Breast epithelium (tissue), 4 donors: ENCODE measurements at places on chromosomes 1 and 21. TPM values are rescaled to one million over a fixed set of nuclear protein-coding genes. Genes with fewer than 3 reads are reported as not detected.

DNA sequence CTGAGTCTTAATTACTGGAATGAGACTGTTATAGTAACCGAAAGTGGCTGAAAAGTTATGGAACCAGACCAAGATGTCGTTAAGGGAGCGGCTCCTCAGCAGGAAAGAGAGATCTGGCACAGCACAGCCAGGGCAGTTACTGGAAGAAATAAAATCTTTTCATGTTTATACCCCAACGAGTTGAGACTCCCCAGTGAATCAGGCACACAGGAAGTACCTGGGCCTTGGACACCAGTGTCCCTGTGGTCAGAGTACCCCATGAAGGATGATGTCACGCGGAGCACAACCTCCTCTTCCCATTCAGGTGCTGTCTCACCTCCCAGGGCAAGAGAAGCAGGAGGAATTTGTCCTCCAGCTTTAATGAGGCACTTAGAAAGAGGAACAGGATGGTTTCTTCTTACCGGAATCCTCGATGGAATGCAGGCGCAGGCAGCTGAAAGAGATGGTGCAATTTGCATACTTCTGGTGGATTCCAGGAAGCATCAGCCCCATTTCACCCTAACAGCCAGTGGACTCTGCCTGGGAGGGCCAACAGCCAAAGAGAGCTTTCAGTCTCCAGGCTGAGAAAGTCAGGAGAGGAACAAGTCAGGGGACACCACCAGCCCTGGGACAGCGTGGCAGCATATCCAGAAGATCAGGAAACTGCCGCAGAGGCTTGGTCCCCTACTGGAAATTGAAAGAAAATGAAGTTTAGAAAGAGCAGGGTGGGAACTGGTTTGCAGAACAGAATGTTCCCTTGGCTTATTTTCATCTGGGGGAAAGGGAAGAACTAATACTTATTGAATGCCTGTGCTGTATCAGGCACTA is 35.9 kb upstream of the CTTNBP2NL start:
- no peaks in the 10 kb centered on the region for H3K36me3 ChIP-seq
- DNase-seq, result peak; percentile 88
- H3K27me3 ChIP-seq, result no peaks in the 10 kb centered on the region
- peak overlapping the region; percentile 89 for H3K27ac ChIP-seq
- peaks cover 7% of the 10 kb centered on the region for H3K4me1 ChIP-seq

GRCh38 chr1:219317762-219318353 is 144.2 kb downstream of the LYPLAL1 start:
- H3K27ac ChIP-seq, result no peak overlapping the region
- H3K4me3 ChIP-seq, result no peak overlapping the region
- no peaks in the 10 kb centered on the region for H3K36me3 ChIP-seq
- DNase-seq, result no peak
- H3K4me1 ChIP-seq, result no peaks in the 10 kb centered on the region
- no peaks in the 10 kb centered on the region for H3K27me3 ChIP-seq

GRCh38 chr1:25683731-25684130 is 67.1 kb downstream of the MAN1C1 start:
- no peaks in the 10 kb centered on the region for H3K36me3 ChIP-seq
- no peak overlapping the region for H3K27ac ChIP-seq
- no peaks in the 10 kb centered on the region for H3K27me3 ChIP-seq
- H3K4me3 ChIP-seq, result no peak overlapping the region

The AGL gene
- total RNA-seq, result 31.6 TPM

The LMO4 gene
- total RNA-seq, result 39.3 TPM
